A549 treated with Mapracorat at 1 μM for 4 hours (cell line): ENCODE measurements at places on chromosomes 7 and 10. TPM values are rescaled to one million over a fixed set of nuclear protein-coding genes. Genes with fewer than 3 reads are reported as not detected.

RASA4B gene
- 0.77 to 2.2 TPM (median 1.5 TPM) in 5 replicates for total RNA-seq

HTR7 gene
- 0.11 to 0.19 TPM (median 0.14 TPM) in 5 replicates for total RNA-seq

TMEM270 gene
- total RNA-seq = 0.16 to 0.40 TPM (median 0.22 TPM) in 3 of 5 replicates, not detected in the others

GPR15LG gene
- not detected in 5 replicates for total RNA-seq

C10orf105 gene
- not detected in 5 replicates for total RNA-seq

SORCS1 gene
- total RNA-seq = not detected in 5 replicates

PSMG3 gene
- 71.4 to 107 TPM (median 97.9 TPM) in 5 replicates for total RNA-seq

OR2A12 gene
- total RNA-seq = not detected in 5 replicates

VWA2 gene
- not detected in 5 replicates for total RNA-seq

PRPS1L1 gene
- total RNA-seq = not detected in 5 replicates

KLF14 gene
- 0.08 TPM in 1 of 5 replicates, not detected in the others for total RNA-seq

SLC25A13 gene
- 33.3 to 38.5 TPM (median 34.0 TPM) in 5 replicates for total RNA-seq

ZYX gene
- 160 to 188 TPM (median 183 TPM) in 5 replicates for total RNA-seq

EBLN1 gene
- 0.14 to 0.23 TPM (median 0.16 TPM) in 4 of 5 replicates, not detected in the other for total RNA-seq

PLCE1 gene
- total RNA-seq = 5.5 to 7.2 TPM (median 6.3 TPM) in 5 replicates

DPCD gene
- total RNA-seq = 30.7 to 40.4 TPM (median 32.9 TPM) in 5 replicates

TMEM213 gene
- not detected in 5 replicates for total RNA-seq

PIK3CG gene
- not detected in 5 replicates for total RNA-seq

BRAF gene
- 4.0 to 6.3 TPM (median 5.9 TPM) in 5 replicates for total RNA-seq

SMKR1 gene
- total RNA-seq = 9.5 to 13.1 TPM (median 11.3 TPM) in 5 replicates

SLC39A12 gene
- not detected in 5 replicates for total RNA-seq

INA gene
- 18.3 to 27.6 TPM (median 21.0 TPM) in 5 replicates for total RNA-seq

FANK1 gene
- 2.2 to 3.3 TPM (median 2.3 TPM) in 5 replicates for total RNA-seq

PPP1R17 gene
- total RNA-seq = not detected in 5 replicates

THSD7A gene
- 1.3 to 3.0 TPM (median 2.5 TPM) in 5 replicates for total RNA-seq

NACAD gene
- 0.10 to 0.40 TPM (median 0.28 TPM) in 5 replicates for total RNA-seq

SPOCK2 gene
- total RNA-seq = 0.29 to 0.69 TPM (median 0.45 TPM) in 5 replicates

SPDYE11 gene
- not detected in 5 replicates for total RNA-seq

AKR1D1 gene
- not detected in 5 replicates for total RNA-seq

AGAP5 gene
- total RNA-seq = 1.9 to 3.1 TPM (median 1.9 TPM) in 5 replicates

GSDME gene
- 34.9 to 51.2 TPM (median 42.2 TPM) in 5 replicates for total RNA-seq

PHKG1 gene
- total RNA-seq = 0.19 to 0.58 TPM (median 0.26 TPM) in 5 replicates

NME8 gene
- total RNA-seq = not detected in 5 replicates

TRIP6 gene
- 41.1 to 59.3 TPM (median 54.1 TPM) in 5 replicates for total RNA-seq

BTBD16 gene
- 0.28 to 0.88 TPM (median 0.57 TPM) in 5 replicates for total RNA-seq

EGFR gene
- 85.7 to 122 TPM (median 97.1 TPM) in 5 replicates for total RNA-seq

ACSM6 gene
- not detected in 5 replicates for total RNA-seq
